Neuronal stem cell (in vitro differentiated cells): ENCODE measurements at places on chromosomes 5 and 9.

GRCh38 chr5:93150311-93151012 lies 430.6 kb downstream of the NR2F1-AS1 start:
- DNase-seq, result no peak

GRCh38 chr9:111815285-111816070 lies 20.7 kb upstream of the SHOC1 start:
- DNase-seq, result no peak

- no peak for DNase-seq
Observed at GRCh38 chr5:143812085-143812705, at the start of gene HMHB1. Gene HMHB1, plus strand, starts transcription at chr5:143812161.

DNA sequence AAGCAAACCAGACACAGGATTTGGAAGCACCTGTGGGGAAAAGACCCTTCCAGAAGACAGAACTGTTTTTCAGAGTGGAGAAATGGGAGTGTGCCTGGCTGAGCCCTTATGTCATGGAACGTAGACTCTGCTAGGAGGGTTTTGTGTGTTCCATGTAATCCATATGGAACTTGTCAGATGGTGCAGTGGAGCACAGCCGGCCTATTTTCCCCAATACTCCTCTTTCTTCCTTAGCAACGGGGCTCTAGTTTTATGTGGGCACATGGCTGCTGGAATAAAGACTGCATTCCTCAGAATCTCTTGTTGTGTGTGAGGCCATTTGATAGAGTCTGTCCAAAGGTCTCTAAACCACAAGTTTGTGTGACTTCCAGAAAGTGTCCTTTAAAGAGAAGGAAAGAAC lies 284.0 kb downstream of the DRD1 start:
- DNase-seq, result no peak

GRCh38 chr9:107239474-107239873 lies 43.6 kb upstream of the RAD23B start:
- DNase-seq, result no peak

GRCh38 chr5:154117050-154117449 lies 73.5 kb upstream of the GALNT10 start:
- DNase-seq, result no peak

DNA sequence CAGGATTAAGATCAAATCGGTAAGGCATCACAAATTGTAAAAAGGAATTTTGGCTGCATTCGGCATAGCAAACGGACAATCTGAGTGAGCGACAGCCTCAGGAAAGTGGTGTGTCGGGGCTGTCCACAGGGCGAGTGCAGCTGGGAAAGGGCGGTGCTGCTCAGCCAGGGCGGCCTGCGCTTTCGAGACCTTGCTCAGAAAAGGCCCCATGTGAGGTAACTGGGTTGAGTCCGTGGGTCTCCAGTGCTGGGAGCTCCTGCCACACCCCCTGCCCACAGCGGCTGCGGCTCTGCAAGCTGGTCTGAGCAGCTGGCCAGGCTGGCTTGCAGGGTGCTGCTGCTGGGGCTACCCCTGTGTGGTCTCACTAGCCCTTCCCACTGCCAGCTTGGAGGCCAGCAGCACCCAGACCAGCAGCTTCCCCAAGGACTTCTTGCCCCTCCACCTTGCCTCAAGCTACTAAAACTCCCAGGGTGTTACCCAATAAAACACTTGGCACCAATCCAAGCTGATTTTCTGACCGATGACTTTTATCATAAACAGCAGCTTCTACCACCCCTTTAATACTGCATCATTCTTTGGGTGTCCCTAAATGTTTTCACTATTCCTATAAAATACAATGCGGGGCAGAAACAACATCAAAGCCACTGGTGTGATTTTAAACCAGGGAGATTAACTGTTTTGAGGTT lies 6.2 kb downstream of the SURF2 start:
- DNase-seq, result no peak

GRCh38 chr5:143898381-143898780 lies 86.4 kb downstream of the HMHB1 start:
- DNase-seq, result no peak

GRCh38 chr5:94893412-94894135 lies 275.1 kb downstream of the SLF1 start:
- peak; percentile 50 for DNase-seq

GRCh38 chr5:50606179-50606578 lies 60.3 kb upstream of the PARP8 start:
- no peak for DNase-seq

DNA sequence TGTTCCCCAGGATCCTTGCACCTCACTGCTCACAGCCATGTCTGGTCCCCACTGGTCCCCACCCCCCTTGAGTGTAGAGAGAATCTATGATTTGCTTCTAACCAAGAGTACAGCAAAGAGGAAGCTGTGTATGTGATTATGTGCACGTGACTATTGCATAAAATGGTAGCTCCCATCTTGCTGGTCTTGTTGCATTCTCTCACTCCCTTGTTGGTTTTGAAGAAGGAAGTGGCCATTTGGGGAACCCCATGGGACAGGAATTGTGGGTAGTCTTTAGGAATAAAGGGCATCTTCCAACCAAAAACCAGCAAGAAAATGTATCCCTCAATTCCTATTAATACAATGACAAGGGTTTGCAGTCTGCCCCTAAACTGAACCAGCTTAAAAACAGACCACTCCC lies 5.2 kb upstream of the FCN2 start:
- DNase-seq, result no peak

GRCh38 chr9:89278997-89279739 lies 31.8 kb upstream of the CKS2 start:
- peak; percentile 56 for DNase-seq

- no peak for DNase-seq
Observed at GRCh38 chr5:14185326-14186058, 42.4 kb downstream of the TRIO start.

- no peak for DNase-seq
Observed at GRCh38 chr9:136282272-136282861, 21.5 kb downstream of the CCDC187 start.

- no peak for DNase-seq
Observed at GRCh38 chr9:122197426-122197825, 31.3 kb downstream of the LHX6 start.

DNA sequence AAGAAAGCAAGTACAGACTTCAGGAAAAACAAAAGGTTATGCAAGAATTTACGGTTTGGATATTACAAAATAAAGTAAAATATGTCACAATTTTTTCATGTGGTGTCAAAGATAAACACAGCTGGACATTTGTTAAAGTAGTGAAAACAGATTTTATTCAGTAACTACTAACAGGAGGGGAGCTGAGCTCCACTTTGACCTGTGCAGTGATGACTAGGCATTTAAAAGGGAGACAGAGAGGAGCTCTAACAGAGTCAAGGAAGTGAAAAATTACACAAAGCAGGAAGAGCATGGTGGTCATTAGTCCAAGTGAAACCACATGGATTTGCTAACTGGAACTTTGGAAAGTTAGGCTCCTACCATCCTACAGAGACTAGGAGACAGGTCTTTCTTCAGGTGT lies 263.6 kb upstream of the PCSK5 start:
- DNase-seq, result no peak

DNA sequence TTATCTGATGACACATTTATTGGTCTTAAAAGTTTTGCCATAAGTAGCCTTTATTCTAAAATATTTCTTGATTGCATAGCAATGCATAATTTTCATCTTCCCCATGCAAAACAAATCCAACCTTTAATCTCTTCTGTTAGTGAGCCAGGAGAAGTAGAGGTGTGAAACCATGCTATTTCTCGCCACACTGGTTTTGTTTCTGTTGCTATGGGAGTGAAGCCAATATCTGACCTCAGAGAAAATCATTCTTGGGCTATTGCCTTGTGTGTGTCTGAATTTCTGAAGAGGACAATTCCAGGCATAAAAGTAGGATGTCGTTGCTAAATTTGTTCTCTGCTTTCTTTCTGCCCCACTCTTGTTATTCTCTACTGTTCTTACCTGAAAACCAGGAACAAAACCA lies 183.6 kb downstream of the PTTG1 start:
- no peak for DNase-seq

GRCh38 chr5:126490167-126490940 lies 67.1 kb downstream of the GRAMD2B start:
- DNase-seq, result peak; percentile 26

DNA sequence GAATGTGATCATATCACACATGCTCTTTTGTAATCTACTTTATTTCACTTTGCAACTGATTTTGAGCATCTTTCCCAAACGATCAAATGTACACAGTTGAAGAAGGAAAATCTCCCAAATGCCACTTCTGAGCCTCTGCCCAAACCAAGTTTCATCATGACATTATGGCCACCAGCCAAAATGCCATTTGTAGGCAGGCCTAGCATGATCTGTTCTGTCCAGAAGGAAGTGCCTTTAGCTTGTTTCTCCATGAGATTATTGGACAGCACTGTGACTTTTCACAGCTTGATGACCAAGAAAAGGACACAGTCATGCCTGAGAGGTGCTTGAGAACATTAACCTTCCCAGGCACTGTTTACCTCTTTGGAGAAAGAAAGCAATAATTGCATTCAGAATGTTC lies 73.2 kb upstream of the PIP5K1B start:
- no peak for DNase-seq

DNA sequence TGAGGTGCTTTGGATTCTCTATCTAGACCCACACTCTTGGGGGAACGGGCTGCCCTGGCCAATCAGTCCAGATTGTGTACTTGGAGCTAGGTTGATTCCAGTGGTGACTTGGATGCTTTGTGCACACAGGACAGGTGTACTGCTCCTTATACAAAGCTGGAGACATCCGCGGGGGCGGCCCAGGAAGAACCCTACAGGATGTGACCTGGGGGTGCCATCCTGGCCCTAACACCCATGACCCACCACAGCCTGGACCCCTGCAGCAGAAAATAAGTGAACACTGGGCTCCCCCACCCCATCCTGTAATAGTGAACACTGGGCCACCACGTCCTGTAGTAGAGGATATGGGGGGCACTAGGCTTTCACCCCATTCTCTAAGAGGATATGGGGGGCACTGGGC lies 12.1 kb upstream of the PLEKHG4B start:
- no peak for DNase-seq

DNA sequence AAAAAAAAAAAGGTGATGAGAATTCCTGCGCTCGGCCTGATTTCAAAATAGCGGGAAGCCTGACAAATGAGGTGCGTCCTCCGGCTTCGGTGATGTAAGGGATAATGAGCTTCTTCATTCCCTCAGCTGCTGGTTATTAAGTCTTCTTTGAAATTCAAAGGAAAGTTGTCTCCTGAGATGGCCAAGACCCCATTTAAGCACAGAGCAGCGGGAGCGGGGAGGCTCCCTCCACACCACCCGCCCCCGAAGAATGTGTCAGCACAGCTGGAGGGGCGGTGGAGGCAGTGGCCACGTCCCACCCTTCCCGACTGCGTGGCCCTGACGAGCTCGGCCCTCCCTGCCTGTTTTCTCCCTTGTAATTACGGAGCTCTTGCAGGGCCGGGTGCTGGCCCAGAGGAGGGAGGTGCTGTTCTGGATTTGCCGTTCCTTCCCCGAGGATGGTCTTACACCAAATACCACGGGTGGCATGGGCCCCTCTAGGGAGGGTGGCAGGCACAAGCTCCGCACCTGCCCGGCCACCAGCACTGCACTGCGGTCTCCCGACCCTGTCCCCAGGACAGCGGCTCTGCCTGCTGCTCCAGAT lies 31.0 kb downstream of the SLC9A3 start:
- no peak for DNase-seq

GRCh38 chr5:78405829-78406750 lies 45.7 kb downstream of the SCAMP1 start:
- no peak for DNase-seq

GRCh38 chr9:80040457-80040856 lies 468.7 kb downstream of the TLE4 start:
- peak; percentile 29 for DNase-seq

DNA sequence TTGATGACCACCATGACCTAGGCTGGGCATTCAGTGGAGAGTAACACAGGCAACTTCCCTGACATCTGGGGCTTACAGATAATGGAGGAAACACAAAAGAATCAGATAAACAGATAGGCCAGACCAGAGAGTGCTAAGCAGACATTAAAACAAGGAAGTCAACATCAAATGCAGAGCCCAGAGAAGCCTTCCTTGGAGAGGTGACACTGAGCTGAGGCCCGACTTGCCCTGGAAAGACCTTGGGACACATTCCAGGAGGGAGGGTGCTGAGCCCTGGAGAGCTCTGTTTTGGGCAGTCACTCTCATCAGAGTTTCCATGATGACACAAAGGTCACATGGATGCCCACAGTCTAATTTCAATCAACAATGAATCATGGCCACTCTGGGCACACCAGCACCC lies 31.9 kb upstream of the C5orf58 start:
- no peak for DNase-seq

GRCh38 chr9:18688581-18689565 lies 214.9 kb downstream of the ADAMTSL1 start:
- no peak for DNase-seq

GRCh38 chr9:17068671-17069070 lies 66.2 kb upstream of the CNTLN start:
- DNase-seq, result no peak

DNA sequence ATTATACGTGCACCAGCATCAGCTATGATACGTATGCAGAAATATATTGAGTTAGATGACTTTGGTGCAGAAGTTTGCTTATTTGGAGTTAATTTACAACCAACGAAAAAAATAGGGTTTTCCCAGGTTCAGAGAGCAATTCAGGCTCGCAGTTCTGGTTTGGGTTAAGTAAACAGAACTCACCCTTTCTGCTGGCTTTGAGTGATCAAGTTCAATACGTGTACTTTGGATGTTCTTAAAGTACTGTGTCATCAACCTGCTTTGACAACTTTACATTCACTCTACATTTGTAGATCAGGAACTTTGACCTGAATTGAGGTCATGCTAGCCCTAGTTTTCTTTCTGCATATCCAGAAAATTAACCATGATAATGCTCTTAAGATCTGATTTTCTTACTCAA lies 40.7 kb downstream of the ACOT12 start:
- no peak for DNase-seq

DNA sequence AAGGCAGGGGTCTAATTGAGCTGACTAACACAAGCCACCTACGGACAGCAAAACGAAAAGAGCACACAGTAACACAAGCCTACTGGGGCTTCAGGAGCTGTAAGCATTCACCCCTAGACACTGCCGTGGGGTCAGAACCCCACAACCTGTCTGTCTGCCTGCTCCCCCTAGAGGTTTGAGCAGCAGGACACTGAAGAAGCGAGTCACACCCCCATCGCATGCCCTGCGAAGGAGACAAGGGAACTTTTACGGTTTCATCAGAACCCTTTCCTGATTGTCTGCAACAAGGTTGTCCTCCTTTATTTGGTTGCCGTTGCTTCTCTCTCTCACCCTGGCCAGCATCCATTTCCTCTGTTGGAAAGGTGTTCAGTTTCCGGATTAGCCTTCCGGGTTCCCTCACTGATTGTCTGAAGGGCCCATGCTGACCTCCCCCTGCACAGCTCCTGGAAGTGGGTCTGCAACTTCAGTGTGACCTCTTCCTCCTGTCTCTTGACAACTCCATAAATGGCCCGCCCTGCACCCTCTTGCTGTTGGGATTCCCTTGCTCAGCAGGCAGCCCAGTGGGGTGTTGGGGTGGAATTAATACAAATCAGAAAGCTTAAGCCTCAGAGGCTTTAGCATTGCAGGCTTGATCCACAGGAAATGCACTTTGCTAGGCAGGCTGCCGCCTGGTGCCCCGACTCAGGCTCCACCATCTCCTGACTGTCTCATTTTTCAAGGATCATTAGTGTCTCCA lies 258.9 kb upstream of the TLE4 start:
- no peak for DNase-seq

GRCh38 chr5:31124026-31124425 lies 69.5 kb upstream of the CDH6 start:
- DNase-seq, result no peak
